Dorsolateral prefrontal cortex (tissue), 122 donors: ENCODE measurements at places on chromosomes 7 and 10.

DNA sequence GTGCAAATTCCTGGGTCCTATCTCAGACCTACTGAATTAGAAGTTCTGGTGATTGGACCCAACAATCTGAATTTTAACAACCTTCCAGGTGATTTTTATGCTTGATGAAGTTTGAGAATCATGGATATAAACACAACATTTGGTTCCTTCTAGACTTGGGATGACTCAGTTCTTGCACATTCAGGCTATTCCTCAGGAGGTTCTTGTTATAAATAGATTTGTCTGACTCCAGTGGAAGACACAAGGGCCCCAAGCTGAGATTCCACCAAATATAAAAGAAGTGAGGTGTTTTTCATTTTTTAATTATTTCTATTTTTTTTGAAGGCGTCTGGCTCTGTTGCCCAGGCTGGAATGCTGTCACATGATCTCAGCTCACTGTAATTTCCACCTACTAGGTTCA, 9.4 kb upstream of the TAS2R16 start:
- DNase-seq: no peak

- DNase-seq: no peak
These were observed 714 bp upstream of the CASP2 start for GRCh38 chr7:143287339-143287934.

DNA sequence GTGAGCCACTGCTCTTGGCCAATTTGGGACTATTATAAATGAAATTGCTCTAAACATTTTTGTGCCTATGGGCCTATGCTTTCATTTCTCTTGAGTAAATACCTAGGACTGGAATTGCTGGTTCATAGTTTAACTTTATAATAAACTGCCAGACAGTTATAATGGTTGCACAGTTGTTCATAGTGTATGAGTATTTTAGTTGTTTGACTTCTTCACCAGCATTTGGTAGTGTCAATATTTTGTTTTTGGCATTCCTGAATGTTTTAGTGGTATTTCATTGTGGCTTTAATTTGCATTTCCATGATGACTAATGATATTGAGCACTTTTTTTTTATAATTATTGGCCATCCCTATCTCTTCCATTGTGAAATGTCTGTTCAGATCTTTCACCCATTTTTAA, 29.5 kb downstream of the PLEKHA8 start:
- no peak for DNase-seq

- DNase-seq: no peak
These were observed 6.8 kb upstream of the CCNY start for GRCh38 chr10:35329520-35329919.

GRCh38 chr7:82211333-82211732, 232.2 kb downstream of the CACNA2D1 start:
- no peak for DNase-seq

DNA sequence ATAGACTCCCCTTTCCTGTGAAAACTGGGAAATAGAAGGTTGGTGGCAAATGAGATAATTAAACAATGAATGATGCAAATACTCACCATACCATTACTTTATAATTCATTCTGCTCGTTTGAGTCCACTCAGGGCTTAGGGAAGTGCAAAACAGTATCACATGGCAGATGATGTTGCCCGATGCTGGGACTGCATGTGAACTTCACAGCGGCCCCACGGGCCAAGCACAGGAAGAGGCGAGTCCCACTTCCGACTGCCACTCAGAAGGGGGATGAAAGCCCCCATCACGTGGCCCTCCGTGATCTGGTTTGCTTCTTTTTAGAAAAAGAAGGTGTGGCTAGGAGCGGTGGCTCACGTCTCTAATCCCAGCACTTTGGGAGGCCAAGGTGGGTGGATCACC, 71.5 kb downstream of the PRPF18 start:
- no peak for DNase-seq

DNA sequence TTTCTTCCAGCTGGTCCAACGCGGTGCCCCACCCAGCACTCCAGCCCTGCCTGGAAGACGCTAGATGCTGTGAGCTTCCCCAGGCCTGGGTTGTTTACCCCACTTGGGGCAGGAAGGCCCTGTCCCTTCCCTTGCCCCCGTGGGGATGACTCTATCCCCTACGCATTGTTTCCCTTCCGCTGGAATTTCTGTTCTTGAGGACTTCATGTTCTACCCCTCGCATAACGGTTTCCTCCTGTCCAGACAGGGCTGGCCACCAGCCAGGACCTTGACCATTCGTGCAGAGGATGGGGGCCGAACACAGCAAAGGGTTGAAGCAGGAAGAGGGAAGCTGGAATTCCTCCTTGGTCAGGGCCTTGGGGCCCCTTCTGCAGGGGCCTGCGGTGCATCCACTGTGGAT, 14.7 kb upstream of the SERPINE1 start:
- DNase-seq: peak; percentile 34

GRCh38 chr7:106891548-106892410, 26.7 kb downstream of the PIK3CG start:
- DNase-seq: no peak

DNA sequence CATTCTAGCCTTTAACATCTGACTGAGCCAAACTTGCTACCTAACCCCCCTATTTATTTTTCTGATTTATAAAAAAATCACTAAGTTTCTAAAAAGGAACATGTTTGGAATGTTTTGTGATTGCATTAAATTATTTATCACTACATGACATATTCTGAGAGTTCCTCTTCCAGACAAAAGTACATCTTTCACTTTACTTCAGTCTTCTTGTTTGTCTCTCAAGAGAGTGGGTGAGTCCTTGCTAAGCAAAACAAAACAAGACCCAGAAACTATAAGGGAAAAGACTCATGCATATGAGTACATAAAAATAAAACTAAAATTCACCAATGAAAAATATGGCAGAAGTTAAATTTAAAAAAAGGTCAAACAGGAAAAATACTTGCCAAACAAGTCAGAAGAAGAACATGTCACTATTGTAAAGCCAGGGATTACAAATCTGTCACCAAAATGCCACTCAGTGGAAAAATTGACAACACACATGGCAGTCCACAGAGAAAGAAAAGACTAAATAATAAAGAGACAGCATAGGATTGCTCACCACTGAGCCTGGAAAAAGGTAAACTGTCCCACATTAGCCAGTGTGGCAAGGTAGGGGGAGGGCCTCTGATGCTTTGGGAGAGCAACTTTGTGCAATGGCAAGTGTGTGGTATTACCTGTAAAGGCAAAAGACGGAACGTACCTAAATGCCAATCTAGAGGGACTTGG, 166.7 kb upstream of the ZNF32 start:
- no peak for DNase-seq

- no peak for DNase-seq
These were observed 219.9 kb downstream of the SUGCT start for GRCh38 chr7:40354711-40355110.

DNA sequence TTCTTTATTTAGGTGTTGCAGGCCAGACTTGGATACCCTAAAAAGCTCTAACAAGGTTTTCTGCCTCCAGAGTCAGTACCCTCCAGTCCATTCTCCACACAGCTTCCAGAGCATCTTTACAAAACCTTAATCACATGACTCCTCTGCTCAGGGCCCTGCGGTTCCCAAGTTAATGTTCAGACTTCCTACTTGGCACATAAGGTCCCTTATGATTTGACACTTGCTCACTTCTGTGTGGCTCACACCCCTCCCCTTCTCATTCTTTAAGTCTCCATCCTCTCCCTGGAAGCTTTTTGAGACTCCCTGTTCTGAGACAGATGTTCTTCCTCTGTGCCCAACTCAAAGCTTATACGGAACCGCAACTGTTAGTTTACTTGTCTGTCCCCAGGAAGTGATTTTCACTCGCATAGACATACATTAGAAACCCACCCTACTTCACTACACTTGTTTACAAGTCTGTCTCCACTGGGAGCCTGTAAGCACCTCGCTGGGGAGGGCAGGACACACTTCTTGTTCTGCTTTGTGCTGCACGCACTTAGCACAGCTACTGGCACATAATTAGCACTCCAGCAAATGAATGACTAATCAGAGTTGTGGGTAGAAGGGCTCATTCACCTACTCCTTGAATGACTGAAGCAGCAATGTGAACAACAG, 154.3 kb upstream of the LAMB4 start:
- no peak for DNase-seq

- DNase-seq: no peak
These were observed 30.6 kb downstream of the ADARB2 start for GRCh38 chr10:1706711-1707110.

- DNase-seq: no peak
These were observed 91.5 kb downstream of the RTKN2 start for GRCh38 chr10:62177111-62177510.

DNA sequence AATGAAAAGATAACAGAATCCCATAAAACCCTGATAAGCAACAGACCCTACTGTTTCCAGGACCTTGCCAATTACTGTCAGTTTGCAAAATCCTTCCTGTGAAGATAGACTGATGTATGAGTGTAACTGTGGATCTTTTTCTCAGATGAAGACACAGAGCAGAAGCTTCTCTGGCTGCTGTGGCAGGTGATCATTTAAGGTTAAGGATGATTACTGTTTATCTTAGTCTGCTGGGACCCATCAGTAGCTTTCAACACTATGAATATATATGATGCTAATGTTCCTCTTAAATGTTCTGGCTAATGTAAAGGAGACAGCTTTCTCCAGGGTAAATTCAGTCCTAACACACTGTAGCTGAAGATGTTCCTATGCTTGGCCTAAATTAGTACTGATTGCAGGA, 56.0 kb upstream of the CTTNBP2 start:
- DNase-seq: no peak

GRCh38 chr7:55147736-55148135, 128.9 kb downstream of the EGFR start:
- DNase-seq: no peak

DNA sequence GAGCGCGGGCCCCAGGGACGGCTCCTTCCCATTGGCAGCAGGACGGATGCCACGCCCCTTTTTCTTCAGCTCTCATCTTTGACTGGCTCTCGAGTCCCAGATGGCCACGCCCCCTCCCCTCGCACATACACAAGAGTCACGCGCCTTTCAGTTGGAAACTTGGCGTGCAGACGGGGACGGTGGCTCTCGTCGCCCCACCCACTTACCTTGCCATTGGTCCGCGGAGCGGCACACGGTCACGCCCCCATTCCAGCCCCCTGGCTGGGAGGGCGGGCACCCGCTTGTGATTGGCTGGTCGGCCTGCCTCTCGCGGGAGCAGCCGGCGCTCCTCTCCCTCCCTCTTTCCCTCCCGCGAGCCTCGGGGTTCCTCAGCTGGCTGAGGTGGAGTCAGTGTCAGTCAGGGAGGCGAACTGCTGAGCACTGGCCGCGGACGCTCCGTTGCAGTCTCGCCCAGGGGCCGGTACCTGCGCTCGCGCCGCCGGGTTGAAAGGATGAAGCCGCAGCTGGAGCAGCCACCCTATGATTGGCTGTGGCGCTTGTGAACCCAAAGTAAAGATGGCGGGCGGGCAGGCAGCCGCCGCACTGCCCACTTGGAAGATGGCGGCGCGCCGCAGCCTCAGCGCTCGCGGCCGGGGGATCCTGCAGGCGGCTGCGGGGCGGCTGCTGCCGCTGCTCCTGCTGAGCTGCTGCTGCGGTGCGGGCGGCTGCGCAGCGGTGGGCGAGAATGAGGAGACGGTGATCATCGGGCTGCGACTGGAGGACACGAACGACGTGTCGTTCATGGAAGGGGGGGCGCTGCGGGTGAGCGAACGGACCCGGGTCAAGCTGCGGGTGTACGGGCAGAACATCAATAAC, at the start of gene CNNM2:
TSS of gene CNNM2 (plus strand) at position 333 of the 855 bp plus-strand sequence. CDS start at position 520, 187 bp downstream.
- DNase-seq: peak; percentile 100

GRCh38 chr10:75887369-75887768, 455.9 kb downstream of the LRMDA start:
- DNase-seq: no peak

GRCh38 chr7:117739085-117739484, 134.2 kb downstream of the CTTNBP2 start:
- no peak for DNase-seq
